Activated gamma-delta T cell (primary cell): ENCODE measurements at places on chromosomes 4 and X.
A peak's percentile ranks its signal among the peaks of the same experiment; 100 is the strongest.

DNA sequence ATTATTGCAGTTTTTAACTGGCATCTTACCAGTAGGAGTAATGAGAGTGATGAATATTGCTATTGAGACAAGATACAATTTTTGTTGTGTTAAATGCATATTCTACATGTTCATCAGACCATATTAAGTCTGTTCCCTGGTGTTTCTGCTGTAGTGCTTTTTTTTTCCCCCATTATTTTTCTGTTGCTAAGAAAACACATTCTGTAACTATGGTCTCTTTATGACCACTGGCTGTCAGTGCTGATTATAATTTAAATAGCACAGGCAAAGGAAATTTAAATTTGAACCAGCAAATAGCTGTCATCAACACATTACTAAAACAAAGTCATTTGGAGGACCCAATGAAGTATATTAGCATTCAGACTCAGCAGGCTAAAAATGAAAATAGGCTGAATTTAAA lies 98.3 kb upstream of the ANKRD50 start:
- DNase-seq: no peak

DNA sequence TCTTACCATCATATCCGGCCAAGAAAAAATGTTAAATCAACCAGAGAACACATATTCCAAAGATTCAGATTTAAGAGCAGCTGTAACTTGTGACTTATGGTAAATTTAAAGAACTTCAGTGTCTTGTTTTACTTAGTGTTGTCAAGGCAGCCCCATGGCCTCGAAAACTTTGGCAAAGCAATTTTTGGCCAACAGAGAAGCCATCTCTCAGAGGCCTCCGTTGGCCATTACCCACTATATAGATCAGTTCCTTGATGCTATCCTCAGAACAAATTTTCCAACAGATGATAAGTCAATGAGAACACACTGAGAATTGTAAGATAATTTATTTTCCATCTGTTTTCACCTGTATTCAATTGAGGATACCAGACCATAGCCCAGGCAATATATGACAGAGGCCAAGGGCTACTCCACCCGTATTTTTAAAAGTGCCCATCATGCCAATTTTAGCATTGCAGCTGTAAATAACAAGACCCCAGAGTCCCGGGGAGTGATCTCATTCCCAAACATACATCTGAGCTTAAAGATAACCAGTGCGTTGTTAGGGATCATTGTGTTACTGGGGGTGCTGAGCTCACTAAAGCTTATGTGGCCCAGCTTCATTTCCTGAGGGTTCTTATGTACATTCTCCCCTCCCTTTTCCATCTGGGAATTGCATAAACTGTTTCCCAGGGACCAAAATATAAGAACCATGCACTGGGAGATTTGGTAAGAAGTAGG lies 50.0 kb upstream of the PDHA1 start:
- DNase-seq: no peak

DNA sequence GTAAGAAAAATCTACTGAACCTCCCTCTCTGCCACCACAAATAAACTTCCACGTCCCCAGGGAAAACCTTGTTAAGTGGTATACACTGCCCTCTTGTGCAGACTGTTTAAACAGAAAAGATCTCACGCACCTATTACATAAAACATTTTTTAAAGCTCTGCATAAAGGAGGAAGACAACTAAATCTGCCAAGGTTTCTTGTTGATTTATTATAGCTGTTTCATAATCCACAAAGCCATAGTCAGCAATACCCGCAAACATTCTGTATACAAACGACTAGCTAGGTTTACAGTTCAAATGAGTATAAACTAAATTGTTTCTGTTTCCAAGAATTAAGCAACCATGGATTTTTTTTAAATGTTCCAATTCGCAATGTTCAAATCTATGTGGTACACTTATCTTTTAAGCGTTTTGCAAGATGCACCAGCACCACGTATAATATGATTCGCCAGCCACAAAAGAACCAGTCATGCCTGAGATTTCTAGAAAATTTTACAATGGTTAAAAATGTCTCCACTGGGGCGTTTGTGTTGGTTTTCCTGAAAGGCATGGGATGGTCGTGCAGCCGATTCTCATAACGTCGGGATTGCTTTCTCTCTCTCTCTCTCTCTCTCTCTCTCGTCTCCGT lies 164.6 kb downstream of the PRKX start:
- DNase-seq: no peak

GRCh38 chr4:38911257-38911656 lies 43.7 kb downstream of the FAM114A1 start:
- DNase-seq: no peak

GRCh38 chr4:123398853-123399626 lies 2.4 kb downstream of the SPRY1 start:
- DNase-seq: peak; percentile 10

- no peak for DNase-seq
Observed at GRCh38 chr4:30769093-30769492, 48.9 kb downstream of the PCDH7 start.

DNA sequence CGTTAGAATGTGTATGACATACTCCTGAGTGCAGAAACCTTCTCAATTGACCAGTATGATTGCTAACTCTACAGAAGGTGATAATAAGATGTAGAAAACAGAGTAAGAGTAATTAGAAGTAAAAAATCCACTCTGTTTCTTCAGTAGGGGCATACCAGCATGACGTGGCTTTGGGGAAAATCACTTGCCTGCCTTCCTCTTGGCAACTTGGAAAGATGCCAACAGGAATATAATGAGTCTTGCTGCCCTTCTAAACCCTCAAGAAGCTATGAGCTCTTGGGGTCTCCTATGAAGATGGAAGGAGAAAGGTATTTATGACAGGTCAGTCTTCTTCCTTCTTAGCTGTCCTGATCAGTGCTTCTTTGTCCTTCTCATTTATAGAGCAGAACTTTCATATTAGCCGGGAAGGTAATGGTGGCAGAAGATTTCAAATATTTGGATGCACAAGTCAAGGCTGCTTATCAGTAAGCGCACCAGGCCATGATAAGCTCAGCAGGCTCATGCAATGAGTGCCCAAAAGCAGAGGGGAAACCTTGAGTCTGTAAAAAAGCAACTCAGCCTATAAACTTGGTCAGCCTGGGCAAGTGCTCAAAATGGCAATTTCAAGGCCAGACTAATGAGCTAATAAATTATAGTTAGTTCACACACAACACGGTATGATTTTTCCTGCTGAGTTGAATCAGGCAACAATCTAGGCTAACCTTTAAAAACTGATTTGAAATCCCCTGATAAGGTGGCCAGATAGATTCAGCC lies 69.7 kb upstream of the PPARGC1A start:
- DNase-seq: no peak

DNA sequence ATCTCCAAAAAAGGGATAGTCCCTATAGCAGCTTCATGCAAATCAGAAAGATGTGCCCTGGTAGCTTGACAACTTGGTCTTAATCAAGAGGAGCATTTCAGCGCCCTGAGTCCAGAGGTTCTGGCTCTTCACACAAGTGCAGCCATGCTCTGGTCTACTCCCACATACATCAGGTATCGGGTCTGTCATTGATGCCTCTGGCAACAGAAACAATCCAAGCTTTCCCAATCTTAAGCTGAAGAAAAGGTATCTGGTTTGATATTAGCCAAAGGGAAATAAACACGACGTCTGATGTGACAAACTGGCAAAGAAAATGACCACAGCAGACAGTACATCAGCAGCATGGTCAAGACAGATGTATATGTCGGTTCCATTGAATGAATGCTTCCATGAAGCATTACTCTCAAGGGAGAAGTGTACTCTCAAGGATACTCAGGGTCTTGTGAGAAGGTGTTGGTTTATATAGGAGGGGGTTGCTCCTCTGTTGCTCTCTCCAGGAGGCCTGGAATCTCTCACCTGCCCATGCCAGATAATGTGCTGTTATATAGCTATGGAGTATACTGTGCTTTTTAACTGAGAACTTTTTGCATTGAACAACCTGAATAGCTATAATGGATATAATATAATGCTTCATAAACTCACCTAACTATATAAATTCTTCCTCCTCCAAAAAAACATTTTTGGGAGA lies 879.6 kb upstream of the PCDH10 start:
- no peak for DNase-seq

DNA sequence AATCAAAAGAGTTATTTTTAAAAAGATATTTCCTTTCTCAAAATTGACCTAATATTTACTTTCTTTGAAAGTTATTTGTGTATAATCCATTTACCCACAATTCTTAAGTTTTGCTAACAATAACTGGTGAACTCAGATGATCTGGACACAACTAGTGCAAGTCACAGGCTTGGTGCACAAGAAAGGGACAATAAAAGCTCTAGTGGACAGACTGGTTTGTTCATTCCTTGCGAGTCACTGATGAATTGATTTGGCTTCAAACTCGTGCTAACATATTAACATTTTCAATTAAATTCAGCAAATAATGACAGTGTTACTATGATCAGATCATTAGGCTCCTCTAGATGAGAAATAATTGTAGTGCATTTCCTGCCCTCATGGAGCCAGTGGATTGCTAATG lies 169.2 kb downstream of the BMPR1B start:
- no peak for DNase-seq

DNA sequence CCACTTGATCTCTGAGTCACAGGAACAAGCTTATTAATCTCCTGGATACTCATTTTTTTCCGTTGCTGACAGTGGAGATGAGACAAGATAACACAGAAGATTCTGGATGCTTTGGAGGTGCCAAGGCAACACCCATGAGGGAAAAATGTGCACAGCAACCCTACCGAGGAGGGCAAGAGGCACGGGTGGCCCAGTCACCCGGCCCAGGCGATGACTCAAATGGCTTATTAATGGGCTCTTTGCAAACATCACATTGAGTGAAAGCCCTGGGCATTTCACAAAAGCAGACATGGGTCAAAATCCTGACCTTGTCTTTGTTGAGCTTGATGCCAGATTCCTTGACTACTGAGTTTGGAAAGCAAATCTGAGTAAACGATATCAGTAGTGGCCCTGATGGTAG lies 315.1 kb downstream of the STK32B start:
- no peak for DNase-seq

DNA sequence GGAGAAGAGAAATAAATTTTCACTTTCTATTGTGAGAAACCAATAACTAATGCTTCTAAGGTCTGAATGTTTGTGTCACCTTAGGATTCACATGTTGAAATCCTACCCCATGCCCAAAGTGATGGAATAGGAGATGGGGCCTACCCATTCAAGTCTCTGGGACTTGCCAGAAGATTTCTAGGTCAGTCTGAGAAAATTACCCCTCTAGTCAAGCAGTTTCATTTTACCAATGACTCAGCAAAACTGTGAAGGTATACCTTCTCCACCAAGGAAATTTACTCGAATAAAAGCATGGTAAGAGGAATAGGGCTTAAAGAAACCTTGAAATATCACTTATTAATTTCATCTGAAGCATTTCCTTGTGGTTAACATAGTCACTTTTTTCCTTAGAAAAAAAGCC lies 23.5 kb upstream of the PAPSS1 start:
- DNase-seq: no peak

GRCh38 chrX:147485207-147485606 lies 426.5 kb upstream of the FMR1 start:
- no peak for DNase-seq

DNA sequence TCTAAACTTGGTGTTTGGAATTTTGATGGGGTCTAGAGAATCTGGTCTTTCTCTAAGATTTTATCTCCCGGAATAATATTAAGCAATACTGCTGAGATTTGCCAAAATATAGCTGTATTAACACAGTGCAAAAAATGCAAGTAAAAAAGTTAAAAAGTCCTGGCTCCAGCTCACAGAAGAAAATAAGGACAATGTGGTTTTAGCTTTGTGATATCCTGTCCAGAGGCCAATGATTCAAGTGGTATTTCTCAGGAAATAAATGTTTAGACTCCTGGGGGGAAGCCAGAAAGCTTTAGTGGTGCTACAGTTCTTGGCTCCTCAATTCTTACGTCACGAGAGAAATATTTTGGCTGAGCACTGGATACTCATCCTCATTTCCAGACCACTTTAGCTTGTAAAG lies 40.9 kb upstream of the IL13RA2 start:
- DNase-seq: no peak
